ENCODE measurements at places on chromosomes 2 and 18.

DNA sequence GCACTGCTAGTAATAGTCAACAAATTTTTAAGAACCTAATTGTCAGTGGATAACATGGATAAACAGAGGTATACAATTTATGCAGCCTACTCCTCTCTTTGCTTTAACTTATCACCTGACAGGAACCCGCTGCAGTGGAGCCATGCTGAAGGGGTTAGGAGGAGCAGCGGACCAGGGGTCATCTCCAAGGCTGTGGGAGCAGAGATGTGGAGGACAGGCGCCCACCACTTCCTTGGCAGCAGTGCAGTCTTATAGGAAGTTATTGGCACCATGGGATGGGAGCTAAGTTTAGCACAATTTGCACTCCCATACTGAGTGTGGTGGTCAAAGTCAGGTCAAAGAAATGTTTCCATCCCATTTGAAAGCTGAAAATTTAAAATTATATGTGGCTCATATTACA, 35.6 kb downstream of the HDLBP start:
- DNase-seq, result no peak

- DNase-seq, result no peak
Measured at GRCh38 chr2:3470856-3471737, 48.2 kb downstream of the ADI1 start.

GRCh38 chr2:225041851-225042799, at the start of gene DOCK10:
Gene DOCK10 (minus strand): TSS chr2:225042468. CDS start chr2:225042374, 94 bp downstream.
- peak; percentile 20 for DNase-seq

GRCh38 chr2:187009483-187010239, 160.7 kb upstream of the ZSWIM2 start:
- no peak for DNase-seq

GRCh38 chr18:46373791-46374190, 269.6 kb downstream of the HAUS1 start:
- DNase-seq, result no peak

DNA sequence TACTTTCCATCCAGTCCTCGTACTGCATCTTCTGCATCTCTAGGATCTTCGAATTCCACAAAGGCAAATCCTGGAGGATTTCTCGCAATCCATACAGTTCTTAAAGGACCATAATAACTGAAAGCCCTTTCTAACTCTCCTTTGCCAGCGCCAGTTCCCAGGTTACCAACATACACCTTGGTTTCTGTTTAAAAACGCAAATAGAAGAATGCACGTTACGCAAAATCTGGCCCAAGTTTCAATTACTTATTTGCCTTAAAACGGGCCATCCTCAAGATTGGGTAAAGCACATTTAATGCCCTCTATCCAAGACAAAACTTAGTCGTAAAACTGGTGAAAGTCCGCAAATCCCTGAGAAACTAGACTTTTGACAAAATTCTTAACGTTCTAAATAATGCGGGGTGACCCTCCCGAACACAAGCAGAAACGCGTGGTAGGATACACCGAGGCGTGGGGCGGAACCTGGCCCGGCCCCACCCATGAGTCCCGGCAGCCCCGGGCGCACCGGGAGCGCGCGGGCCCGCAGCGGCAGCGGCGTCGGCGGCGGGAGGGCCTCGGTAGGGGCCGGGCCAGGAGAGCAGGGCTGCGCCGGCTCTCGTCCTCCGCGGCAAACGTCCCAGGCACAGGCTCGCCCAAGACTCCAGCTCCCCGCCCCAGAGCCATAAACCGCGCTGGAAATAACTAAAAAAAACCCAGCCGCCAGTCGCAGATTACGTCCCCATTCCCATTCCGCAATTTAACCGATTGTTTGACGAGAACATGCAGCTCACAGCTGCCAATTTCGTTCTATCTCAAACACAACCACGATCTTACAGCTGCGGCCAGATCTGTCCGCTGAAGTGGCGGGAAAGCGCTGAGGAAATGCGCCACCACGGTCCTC, 910 bp downstream of the SRSF7 start:
- DNase-seq, result no peak

GRCh38 chr2:160635488-160635887, 141.9 kb upstream of the RBMS1 start:
- DNase-seq, result no peak

GRCh38 chr2:168567836-168568235, 111.8 kb downstream of the CERS6 start:
- no peak for DNase-seq

GRCh38 chr2:160245614-160246155, 45.6 kb upstream of the ITGB6 start:
- DNase-seq, result no peak

GRCh38 chr18:32301361-32301760, 111.5 kb downstream of the MEP1B start:
- no peak for DNase-seq

DNA sequence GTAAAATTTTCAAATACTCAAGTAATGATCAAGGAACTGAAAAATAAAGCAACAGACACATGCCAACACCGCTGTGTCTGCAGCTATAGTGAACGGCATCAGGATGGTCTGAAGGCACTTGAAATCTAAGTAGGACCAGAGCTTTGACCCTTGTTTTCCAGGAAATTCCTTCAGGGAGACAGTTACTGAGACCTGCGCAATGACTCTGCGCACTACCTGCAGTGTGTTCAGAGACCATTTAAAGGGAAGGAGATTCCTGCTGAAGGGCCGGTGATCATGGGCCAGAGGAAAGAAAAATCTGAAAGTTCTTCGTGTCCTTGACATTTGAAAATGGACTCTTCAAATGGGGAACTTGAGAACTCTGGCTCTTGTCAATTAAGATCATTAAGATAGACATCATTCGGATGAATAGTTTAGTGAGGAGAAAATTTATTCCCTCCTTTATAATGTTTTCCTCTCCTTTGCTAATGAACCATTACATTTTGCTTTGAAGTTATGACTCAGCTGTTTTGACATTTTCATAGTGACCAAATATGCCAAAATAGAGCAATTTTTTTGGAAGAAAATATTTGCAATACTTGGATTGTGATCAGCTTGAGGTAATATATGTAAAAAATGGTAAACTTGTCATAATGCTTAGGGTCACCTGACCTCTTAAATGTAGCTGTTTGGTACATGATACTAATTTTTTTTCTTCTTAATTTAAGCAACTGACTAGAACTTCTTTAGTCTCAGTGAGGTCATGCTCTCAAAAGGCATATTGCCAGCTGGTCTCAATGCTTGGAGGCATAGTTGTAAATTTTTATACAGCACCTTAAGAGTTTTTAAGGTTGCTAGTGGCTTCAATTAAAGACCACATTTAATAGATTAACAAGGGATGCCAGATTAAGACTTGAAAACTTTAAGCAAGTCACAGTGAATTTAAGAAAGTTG, 329.3 kb downstream of the ARHGAP15 start:
- DNase-seq, result no peak

Measured in NCI-H460 (cell line).